Stimulated activated CD8-positive, alpha-beta memory T cell treated with anti-CD3 and anti-CD28 coated beads, Interleukin-7, amount 100 ng/mL, for 1 hour (primary cell): ENCODE measurements at places on chromosomes 5 and 9.

GRCh38 chr5:64077589-64077988 lies 88.1 kb upstream of the RNF180 start:
- DNase-seq = no peak

DNA sequence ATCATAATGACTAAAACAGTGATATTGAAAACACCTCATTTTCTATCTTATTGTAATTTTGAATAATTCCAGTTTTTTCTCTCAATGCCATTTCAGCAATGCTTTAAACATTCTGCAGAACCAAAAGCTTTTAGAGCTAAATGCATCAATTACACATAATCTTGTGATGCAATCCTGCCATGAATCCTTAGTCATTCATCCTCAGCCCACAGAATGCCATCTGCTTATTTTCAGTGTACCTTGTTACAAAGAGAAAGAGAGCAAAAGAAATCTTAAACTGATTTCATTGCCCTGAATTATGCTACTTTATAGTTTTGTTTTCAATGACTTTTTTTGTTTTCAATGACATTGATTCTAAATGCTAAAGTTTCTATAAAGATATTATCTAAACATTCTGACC lies 1234.8 kb upstream of the C9orf72 start:
- DNase-seq = no peak

- no peak for DNase-seq
Measured at GRCh38 chr5:127471211-127471610, 46.2 kb upstream of the PRRC1 start.

- no peak for DNase-seq
Measured at GRCh38 chr5:141717043-141717442, 35.0 kb upstream of the ARAP3 start.

DNA sequence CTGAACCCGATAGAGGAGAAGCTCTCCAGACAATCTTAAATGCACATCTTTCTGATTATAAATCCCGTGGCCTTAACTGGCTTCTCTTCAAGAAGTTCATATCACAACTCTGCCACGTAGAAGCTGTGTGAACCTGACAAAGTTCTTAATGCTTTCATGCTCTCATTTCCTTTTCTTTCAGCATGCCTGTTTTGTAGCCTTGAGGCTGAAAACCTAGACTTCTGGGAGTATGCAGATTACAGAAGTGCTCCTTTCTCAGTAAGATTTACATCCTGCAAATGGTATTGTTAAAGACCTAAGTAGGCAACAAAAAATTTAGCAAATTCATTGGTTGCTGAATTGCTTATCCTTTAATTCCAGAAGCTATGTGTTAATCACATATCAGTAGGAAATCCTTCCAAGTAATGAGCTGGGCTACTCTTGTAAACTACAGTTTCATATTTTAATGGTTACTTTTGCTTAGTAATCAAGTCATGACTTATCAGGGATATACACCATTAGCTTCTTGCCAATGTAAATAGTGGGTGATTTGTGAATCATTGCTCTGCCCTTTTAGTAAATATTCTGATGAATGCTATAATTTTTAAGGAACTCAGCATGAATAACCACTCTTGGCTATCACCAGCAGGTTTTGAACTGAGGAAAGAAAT lies 334.7 kb downstream of the FBXL7 start:
- DNase-seq = no peak

- no peak for DNase-seq
Measured at GRCh38 chr9:127826253-127826913, 23.7 kb downstream of the FPGS start.

DNA sequence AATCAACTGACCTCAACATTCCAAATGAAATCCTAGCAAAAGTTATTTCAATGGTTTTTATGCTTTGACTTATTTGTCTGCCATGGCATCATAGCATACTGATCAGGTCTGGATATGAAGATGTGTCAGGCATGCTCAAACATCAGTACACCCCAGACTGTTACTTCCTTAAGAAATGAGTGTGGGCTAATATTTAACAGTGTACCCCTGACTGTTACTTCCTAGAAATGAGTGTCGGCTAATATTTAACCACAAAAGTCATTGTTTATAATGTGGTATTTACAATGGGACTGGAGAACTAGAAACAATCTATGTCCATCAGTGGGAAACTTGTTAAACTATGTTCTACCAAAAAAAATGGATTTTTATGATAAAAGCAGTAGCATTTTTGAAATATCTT lies 38.1 kb upstream of the HNRNPA0 start:
- DNase-seq = no peak

DNA sequence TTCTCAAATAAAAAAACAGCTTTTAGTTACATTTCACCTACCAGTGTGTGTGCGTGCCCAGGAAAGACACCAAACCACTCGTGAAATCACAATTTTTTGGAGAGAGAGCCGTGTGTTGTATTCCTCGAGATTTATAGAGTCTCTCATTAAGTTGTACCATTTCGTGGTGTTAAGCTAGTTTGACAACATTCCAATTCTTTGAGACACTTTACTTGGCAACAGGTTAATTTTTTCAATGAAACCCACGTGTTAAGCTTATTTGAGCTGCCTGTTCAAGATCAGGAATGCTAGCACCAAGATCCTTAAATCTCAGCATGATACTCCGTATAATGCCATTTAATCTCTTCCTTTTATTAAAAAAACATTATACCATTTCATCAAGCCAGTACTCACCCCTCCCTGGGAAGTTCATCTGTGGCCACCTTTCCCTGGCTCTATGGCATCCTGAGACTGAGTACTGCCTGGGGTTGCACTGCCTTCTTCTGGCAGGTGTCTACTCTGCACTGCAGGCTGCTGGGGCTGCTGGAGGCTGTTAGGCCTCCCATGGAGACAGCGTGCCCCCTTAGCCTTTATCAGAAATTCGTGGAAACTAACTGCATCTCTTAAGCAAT lies 143.7 kb downstream of the ARHGAP26 start:
- DNase-seq = no peak

- DNase-seq = no peak
Measured at GRCh38 chr5:132052520-132052919, 7.9 kb upstream of the IL3 start.

DNA sequence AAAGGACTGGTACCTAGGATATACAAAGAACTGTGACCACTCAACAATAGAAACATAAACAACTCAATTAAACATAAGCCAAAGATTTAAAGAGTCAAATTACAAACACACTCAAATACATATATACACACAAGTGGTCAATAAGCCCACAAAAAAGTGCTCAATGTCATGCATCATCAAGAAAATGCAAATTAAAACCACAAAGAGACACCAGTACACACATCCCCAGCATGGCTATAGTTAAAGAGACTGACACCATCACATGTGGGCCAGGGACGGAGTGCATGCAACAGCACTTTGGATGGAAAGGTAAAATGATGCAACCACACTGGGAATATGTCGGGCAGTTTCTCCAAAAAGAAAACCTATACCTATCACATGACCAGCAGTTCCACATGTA lies 89.7 kb downstream of the CAAP1 start:
- DNase-seq = no peak

GRCh38 chr9:65459756-65460320 lies 174.8 kb upstream of the FOXD4L5 start:
- DNase-seq = no peak

DNA sequence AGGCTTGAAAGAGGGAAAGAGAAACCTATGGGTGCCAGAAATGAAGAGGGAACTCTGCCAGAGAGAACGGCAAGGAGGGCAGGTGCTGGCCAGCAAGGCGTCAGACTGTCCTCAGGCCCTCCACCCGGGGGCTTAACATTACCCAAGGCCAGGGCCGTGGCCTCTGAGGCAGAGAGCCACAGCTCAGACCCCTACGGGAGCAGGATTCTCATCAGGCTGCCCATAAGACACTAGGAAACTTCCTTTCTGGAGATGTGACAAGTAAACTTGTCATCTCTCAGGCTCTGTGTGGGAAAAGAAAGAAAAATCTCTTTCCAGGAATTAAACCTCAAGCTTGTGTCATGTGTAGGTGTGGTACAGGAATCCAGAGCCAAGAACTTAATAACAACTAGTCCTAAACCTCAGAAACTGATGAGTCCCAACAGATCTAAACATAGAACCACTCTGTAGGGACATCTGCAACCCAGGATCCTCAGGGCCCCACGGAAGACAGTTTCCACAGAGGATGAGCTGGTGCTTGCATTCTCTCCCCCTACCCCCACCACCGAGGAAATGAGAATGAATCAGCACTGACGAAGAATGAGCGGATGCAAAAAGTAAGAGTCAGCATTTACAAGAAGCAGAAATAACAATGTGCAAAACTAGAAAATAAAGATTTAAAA lies 74.3 kb downstream of the DCP2 start:
- no peak for DNase-seq

DNA sequence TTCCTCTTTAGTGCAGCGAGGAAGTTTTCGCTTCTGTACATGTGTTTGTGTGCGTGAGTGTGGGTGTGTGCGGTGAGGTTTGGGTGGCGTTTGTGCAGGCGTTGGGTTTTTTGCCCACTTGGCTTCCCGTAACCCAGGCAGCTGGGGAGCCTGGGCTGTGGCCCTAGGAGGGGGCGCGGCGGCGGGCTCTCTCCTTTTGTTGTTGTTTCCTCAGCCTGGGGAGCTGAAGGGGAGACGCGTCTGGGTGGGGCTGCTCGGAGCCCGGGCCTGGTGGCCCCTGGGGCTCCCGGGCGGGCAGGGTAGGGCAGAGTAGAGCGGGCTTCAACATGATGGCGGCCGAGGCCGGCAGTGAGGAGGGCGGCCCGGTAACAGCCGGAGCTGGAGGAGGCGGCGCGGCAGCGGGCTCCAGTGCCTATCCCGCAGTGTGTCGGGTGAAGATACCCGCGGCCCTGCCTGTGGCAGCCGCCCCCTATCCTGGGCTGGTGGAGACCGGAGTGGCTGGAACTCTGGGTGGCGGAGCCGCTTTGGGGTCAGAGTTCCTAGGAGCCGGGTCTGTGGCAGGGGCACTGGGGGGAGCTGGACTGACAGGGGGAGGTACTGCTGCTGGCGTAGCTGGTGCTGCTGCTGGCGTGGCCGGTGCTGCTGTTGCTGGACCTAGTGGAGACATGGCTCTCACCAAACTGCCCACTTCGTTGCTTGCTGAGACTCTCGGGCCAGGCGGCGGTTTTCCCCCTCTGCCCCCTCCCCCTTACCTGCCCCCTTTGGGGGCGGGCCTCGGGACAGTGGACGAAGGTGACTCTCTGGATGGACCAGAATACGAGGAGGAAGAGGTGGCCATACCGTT lies 665 bp downstream of the RASA1 start:
- DNase-seq = no peak

DNA sequence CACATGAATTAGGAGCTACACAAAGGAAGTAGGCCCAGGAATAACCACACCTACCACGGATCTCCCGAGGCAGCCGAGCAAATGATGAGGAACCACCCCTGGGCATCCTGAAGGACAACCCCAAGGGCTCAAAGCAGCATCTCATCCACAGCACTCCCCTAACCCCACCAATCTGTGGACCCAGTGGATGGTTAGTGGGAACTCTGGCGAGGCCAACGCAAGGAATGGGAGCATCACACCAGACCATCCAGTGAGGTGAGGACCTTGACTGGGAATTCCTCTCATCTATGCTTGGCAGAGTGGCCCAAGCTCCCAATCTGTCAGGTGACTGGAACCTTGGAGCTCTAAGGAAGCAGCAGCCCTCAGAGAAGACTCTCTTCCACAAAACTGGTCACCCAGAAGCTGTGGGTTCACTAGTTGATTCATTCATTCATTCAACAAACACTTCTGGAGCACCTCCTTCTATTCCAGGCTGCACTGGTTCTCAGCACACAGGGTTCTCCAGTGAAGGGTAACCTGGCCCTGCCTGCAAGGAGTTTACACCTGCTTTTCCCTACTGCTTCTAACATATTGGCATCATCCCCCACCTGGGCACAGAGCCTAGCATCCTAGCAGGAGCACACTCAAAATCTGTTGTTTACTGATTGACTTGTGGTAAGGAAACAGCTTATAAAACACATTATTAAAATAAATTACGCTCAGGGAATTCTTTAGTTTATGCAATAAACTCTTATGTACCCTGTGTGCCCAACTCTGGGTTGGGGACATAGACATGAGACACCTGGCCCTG lies 4.9 kb downstream of the ACSL6 start:
- no peak for DNase-seq

DNA sequence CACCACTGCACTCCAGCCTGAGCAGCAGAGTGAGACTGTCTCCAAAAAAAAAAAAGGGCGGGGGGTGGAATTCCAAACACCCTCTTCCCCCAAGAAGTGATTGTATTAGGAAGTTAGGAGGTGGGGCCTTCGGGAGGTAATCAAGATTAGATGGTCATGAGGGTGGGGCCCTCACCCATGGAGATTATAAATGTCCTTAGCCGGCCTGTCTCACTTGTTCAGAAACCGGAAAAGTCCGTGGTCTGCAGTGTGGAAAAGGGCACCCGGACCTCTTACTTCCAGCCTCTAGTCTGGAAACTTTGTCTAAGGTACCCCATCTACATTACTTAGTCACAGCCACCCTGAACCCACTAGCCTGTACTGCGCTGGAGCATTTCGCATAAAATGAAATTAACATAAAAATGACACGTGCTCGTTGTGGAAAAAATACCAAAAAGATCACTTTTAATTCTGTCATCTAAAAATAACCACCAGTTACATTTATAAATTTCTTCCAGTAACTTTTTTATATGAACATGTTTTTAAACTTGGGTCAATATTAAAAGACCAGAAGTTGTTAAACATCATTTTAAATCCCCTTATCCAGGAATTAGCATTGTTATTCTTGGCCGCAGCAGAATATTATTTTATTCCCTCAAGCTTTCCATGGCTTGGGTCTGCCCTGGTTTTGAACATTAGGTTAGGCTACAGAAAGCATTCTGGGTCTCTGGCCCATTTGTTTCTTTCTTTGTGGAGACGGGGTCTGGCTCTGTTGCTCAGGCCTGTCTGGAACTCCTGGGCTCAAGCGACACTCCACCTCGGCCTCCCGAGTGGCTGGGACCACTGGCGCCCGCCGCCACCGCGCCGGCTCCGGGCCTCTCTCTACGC lies 1.2 kb upstream of the CKS2 start:
- DNase-seq = no peak

- no peak for DNase-seq
Measured at GRCh38 chr5:168936511-168936910, 357.3 kb upstream of the PANK3 start.

DNA sequence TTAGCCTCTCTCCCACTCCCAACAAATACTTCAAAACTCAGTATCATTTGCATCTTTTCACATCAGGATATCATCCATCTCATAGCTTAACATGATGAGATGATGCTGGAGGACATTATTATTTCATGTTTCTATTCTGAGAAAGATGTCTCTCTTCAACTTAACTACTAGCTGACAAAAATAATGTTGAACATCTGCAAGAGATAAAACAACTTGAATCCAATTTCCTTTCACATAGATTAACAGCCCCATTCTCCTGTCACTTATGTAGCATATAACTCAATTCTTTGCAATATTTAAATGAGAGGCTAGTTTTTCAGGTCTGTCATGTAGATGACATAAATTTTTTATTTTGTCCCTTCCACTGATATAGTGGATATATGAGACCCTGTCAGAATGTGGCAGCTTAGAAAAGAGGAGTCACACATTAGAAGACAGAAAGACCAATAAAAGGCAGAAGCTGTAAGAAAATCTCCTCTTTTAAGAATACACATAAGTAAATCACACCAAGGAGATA lies 239.2 kb upstream of the KIF2A start:
- DNase-seq = no peak
